EH (cell line): ENCODE measurements at places on chromosomes 6 and 20.

GRCh38 chr6:6861351-6861894 is 246.3 kb upstream of the RREB1 start:
- no peak for DNase-seq

DNA sequence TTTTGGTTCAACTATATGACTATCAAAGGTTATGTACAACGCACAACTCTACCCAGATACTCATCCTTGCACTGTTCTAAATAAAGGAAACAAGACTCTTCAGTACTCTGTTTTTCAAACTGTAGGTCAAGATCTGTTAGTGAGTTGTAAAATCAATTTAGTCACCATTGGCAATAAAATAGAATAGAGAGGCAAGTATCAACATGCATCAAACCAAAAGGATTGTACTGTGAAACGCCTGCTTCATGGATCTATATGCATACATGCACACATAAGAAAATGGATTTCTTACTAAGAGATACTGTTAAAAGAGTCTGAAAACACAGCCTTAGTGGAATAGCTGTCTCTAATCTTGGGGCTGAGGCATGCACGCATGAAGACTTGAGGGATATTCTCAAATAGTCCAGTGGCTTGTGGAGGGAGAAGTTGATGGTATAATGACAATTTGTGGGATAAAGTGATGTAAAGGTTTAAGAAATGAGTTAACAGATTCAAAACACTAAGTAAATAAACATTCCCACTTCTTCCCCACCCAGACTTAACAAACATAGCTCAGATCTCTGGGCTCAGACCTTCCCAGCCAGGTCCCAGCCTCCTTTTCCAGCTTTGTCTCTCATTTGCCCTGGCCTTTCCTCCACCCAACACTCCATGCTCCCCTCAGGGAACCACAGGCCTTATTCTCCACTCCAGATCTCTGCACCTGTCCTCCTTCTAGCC is 10.7 kb upstream of the LZTS3 start:
- no peak for DNase-seq

GRCh38 chr20:18005170-18005989 is 36.6 kb downstream of the MGME1 start:
- DNase-seq: no peak

DNA sequence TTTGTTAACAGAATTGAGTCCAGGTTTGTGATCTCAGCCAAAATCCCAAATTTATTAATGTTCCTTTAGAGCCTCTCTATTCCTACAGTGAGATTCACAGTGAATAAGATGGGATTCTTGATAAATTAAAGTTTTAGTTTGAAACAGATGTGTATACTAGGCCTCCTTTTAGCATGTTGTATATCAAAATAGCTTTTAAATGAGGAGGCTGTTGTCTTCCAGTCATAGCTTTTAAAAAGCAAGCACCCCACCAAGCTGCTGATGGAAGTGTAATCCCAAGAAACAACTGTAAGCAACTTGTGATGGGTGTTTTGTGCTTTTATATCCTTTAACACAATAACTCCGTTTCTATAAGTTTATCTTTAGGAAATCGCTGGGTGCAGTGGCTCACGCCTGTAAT is 7.0 kb downstream of the GTF2H5 start:
- DNase-seq: peak; percentile 7

DNA sequence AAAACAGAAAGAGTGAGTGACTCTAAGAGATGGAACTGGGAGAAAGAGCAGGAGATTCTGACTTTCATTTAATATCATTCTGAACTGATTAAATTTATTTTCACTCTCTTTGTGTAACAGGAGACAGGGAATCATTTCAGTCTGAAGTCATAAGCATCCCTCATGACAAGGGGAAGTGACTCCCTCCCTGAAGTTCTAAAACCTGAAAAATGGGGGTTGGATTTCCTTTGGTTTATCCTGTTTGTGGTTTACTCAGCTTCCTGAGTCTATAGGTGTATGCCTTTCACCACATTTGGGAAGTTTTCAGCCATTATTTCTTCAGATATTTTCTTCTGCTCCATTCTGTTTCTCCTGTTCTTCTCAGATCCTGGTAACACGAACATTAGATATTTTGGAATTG is 3.4 kb upstream of the FKBP1A start:
- no peak for DNase-seq

DNA sequence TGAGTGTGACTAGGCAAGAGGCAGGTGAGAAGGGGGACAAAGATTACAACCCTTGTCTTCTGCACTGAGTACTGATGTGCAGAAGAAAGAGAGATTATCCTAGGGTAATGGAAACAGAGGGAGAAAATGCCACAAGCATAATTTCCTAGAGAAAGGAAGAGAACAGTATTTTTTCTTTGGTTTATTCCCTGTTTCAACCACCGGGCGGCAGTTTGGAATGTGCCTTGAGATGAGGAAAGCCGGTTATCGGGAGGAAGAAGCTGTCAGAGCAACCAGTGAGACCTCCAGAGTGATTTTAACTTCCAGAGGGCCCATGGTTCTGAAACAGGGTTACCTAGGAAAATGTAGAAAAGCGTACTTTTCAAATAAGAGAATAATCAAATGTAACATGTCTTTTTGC is 121.4 kb downstream of the REV3L start:
- DNase-seq: peak; percentile 55

GRCh38 chr20:3042625-3043024 is 797 bp upstream of the GNRH2 start:
- no peak for DNase-seq

DNA sequence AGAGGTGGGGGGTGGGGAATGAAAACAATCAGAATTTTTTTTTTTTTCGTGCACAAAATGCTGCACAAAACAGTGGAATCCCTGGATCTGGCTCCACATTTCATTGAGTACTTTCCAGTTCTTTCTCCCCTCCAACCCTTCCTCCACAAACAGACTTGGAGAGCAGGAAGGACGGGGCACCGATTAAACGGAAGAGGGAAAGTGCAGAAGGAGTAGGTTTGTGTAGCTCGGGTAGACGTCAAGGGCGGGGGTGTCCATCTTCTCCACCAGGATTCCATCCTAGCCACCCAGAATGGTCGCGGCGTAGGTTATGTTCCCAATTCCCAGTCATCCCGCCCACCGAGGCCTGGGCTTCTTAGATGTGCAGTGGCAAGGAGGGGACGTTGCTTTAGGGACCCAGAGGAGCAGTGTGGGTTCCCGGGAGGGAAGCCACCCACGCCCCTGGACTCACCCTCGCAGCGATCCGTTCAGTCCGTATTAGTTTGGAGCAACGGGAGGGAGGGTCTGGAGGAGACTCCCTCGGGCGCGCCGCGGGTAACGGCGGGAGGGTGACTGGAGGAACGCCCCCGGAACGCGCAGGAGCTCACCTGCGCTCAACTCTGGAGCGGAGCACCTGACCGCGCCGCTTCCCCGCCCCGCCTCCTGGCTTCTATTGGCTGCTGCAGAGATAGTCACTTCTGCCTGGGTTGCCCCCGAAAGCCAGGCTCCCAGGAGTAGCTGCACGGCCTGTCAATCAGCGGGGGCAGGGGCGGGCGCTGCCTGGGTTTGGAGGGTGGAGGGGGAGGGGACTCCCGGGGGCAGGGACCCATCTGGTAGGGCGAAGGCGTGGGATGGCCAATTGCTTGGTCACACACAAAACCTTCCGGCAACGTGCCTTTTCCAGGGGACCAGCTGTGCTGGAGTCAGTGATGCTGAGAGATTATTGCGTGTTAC is at the start of gene ENPP5:
ENPP5 (minus strand) TSS at position 624 of the 933 bp plus-strand sequence. CDS start 2,718 bp downstream, outside the sequence.
- no peak for DNase-seq

DNA sequence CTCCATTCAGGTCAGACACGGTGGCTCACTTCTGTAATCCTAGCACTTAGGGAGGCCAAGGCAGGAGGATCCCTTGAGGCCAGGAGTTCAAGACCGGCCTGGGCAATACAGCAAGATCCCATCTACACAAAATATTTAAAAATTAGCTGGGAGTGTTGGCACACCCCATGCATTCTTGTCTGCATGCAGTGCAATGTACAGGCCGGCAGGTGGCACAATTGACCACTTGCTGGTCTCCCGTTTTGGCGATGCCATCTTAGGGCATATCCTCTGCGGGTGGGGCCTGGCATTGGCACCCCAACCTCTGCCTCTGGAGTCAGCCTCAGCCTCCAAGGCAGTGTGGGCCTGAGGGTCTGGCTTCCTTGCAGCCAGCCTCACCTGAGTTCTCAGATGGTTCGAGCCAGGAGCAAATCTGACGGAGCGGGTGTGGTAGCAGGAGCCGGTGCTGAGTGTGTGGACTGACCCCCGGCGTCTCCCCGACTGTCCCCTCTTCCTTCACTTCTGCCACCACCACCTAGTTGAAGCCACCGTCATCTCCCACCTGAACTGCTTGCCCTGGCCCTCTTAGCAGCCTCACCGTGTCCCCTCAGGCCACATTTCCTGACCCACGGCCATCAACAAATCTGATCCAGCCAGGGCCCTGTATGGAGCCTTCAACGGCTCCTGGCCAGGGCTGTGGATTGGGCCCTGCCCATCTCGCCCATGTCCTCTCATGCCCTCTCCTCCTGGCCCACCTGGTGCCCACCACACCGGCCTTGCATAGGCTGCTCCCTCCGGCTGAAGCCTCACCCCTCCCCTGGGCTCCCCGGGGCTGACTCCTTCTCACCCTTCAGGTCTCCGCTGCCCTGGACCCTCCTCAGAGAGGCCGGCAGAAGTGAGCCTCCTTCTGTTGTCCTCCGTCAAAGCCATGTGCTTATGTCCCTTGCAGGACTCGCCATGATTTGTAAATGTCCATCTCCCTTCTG is 44.0 kb downstream of the EFCAB8 start:
- peak; percentile 62 for DNase-seq

- no peak for DNase-seq
Measured at GRCh38 chr6:137868721-137869548, 1.9 kb downstream of the TNFAIP3 start.

GRCh38 chr6:170096803-170097504 is 193.9 kb downstream of the DLL1 start:
- no peak for DNase-seq

GRCh38 chr20:20806121-20807095 is 94.0 kb upstream of the RALGAPA2 start:
- DNase-seq: no peak

DNA sequence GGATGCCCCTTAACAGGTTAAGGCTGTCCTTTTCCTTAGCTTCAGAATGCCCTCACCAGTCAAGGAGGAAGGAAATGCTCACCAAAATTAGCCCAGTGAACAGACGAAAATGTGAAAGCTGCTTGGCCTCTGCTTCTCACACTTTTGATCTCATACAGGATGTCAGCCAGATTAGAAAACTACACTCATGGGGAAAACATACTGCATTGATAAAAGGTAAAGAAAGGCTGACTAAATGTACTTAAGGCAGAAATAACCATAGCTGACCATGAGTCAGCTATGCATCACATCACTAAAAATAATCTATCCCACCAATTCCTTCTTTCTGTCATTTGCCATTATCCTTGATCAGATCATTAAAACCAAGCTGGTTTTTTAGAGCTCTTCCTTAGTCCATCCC is 198.4 kb upstream of the TENT5A start:
- peak; percentile 80 for DNase-seq

GRCh38 chr6:136070815-136071214 is 179.3 kb downstream of the MTFR2 start:
- DNase-seq: no peak

DNA sequence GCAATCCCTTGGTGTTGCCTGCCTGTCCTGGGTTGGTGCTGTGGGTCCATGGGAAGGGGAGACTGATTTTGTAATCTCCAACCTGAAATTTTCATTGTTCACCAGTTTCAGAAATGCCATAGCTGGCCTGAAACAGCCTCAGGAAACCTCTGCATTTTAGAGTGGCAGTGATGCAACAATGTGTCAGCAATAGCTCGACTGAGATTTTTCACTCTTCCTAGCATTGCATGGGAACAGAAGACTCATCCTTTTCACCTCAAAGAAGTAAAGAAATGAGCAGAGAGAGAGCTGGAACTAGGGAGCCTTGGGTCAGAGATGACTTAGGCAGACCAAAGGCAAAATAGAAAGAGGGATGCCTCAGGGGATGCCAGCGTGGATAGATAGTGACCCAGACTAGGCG is 23.7 kb upstream of the TMEM14A start:
- peak; percentile 67 for DNase-seq

DNA sequence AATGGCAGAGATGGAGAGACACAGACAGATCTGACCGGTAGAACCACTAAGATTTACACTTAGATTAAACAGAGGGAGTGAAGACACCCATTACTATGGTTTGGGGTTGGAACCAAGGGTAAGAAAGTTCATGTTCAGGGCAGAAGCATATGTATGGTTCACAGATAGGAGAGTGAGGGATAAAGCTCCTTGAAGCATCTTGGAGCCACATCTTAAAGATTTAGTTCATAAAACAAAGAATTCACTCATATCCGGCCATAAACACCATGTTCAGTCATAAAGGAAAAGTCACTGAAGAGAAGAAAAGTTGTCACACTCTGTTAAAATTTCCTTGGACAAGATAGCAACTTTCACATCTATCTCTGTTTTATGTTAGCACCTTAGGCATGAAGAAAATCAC is 18.0 kb downstream of the STX7 start:
- DNase-seq: peak; percentile 28

DNA sequence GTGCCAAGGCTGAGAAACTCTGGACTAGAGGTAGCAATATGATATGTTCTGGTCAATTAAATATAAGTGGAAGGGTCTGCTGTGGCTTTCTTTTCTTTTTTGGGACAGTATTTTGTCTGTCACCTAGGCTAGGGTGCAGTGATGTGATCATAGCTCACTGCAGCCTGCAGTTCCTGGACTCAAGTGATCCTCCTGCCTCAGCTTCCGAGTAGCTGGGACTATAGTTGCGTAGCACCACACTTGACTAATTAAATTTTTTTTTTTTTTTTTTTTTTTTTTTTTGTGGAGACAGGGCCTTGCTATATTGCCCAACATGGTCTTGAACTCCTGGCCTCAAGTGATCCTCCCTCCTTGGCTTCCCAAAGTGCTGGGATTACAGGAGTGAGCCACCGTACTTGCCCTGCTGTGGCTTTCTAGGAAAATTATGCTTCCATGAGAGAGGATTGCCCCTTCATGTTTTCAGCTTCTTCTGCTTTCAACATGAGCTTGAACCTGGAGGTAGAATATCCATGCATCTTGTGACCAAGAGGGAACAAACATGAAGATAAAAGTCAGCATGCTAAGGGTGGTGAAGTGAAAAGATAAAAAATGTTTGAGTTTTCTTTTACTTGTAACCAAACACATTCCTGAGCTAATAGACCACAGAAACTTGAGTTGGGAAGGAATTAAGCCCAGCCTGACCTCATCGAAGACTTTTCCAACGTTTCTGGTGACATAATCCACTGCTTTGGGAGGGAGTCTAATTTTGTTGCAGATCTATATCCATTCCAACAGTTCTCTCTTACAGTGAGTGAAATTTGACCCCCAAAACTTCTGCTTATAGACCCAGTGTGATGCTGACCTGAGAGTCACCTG is 75.1 kb downstream of the CARMIL1 start:
- DNase-seq: peak; percentile 74

DNA sequence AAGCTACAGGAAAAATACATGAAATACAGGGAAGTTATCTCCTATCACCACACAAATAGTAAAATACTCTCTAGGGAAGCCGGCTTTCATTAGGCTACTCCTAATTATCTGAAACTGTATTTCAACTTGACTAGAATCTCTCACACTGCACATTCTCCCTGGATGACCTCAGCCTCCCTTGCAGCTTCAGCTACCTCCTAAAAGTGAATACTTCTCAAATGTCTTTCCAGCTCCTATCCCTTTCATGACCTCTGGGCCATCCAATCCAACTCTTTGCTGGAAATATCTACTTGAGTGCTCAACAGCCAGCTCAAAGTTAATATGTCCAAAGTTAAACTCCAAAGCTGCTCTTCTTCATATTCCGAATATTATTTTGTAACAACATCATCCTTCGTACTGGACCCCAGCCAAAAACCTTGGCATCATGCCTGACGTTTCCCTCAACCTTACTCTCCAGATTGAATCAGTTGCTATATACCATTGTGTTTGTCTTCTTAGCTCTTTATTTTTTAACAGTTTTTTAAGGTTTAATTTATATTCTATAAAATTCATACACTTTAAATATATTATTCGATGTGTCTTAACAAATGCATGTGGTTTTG is 29.4 kb upstream of the KIF6 start:
- peak; percentile 14 for DNase-seq

- no peak for DNase-seq
Measured at GRCh38 chr6:41419385-41419784, 84.0 kb downstream of the NCR2 start.
